ENCODE measurements at places on chromosomes 7 and 10. TPM values are rescaled to one million over a fixed set of nuclear protein-coding genes. Genes with fewer than 3 reads are reported as not detected.

DNA sequence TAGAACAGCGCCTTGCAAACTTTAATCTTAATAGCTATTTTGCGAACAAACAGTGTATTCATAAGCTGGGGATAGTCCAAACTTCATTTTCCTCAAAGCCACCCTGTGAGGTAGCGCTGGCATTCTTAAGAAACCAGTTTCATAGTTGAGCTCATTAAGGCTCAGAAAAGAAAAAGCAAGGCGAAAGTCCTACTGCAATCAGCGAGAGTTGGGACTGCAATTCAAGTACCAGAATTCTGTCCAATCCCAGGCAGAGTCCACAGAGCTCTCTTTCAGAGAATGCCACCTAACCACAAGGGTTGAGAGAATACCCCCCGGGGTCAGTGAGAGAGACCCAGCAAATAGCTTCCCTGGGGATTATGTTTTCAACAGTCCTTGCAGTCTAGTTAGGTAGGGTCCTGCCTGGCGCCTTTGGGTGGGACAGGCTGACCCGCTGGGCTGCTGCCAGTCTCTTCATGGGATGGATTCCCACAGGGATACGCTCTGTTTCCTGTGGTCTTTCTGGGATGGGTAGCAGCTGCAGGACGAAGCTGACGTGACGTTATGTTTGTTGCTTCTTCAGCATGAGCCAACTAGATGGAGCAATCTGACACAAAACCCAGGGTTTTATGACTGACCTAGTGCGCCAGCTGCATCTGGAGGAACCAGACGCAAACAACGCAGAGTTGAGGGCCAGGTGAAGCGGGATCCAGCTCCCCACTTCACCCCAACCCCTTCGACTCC, 16.0 kb downstream of the BMPER start:
- H3K4me3 ChIP-seq: no peak overlapping the region
- no peak overlapping the region for H3K27ac ChIP-seq
- no peaks in the 10 kb centered on the region for H3K27me3 ChIP-seq
- DNase-seq: no peak

GRCh38 chr10:101495324-101495925, 92.6 kb downstream of the POLL start:
- no peak overlapping the region for H3K27ac ChIP-seq
- no peak for DNase-seq
- no peaks in the 10 kb centered on the region for H3K36me3 ChIP-seq
- H3K27me3 ChIP-seq: no peaks in the 10 kb centered on the region

DNA sequence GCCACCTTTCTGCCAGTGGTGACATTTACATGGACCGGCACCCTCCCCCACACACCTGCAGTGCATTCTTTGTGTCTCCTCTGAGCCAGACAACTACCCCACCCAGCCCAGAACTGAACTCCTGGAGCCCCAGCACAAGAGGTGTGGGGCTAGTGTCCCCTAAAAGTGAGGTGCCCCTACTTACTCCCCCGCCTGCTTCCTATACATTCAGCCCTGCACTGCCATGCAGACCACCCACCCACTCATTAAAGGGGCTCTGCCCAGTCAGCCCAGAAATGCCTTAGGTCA, 1.9 kb downstream of the SAP25 start:
- no peak overlapping the region for H3K4me3 ChIP-seq
- peaks cover 24% of the 10 kb centered on the region for H3K36me3 ChIP-seq
- H3K4me1 ChIP-seq: peaks cover 48% of the 10 kb centered on the region
- H3K27me3 ChIP-seq: no peaks in the 10 kb centered on the region
- DNase-seq: no peak
- no peak overlapping the region for H3K27ac ChIP-seq

GRCh38 chr10:127375461-127375860, 173.6 kb upstream of the NPS start:
- no peaks in the 10 kb centered on the region for H3K27me3 ChIP-seq
- DNase-seq: no peak
- no peak overlapping the region for H3K4me3 ChIP-seq
- H3K4me1 ChIP-seq: no peaks in the 10 kb centered on the region
- H3K27ac ChIP-seq: no peak overlapping the region

DNA sequence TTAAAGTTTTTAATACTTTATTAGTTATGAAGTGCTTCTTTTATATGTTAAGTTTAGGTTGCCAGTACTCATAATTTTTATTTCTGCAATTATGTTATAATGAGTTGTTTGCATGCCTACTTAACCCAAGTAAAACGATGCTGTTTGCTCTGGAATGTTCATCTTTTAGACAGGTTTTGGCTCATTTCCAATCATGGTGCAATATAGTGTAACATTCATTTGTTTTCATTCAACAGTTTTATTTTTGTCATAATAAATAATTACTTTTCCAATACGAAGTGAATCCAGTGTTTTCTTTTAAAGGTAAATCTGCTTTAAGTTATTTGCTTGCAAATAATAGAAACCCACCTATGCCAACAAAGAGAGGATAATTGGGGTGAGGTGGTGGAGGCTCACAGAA, 22.1 kb downstream of the ARL5B start:
- no peaks in the 10 kb centered on the region for H3K27me3 ChIP-seq
- no peak overlapping the region for H3K4me3 ChIP-seq
- no peak for DNase-seq
- H3K4me1 ChIP-seq: no peaks in the 10 kb centered on the region

- H3K36me3 ChIP-seq: no peaks in the 10 kb centered on the region
- H3K4me3 ChIP-seq: no peak overlapping the region
- H3K27me3 ChIP-seq: no peaks in the 10 kb centered on the region
- no peaks in the 10 kb centered on the region for H3K4me1 ChIP-seq
Observed at GRCh38 chr7:118328505-118329211, 104.2 kb downstream of the ANKRD7 start.

- H3K36me3 ChIP-seq: no peaks in the 10 kb centered on the region
- no peak overlapping the region for H3K4me3 ChIP-seq
- no peaks in the 10 kb centered on the region for H3K4me1 ChIP-seq
- no peaks in the 10 kb centered on the region for H3K27me3 ChIP-seq
Observed at GRCh38 chr7:148185041-148185440, 405.5 kb upstream of the C7orf33 start.

DNA sequence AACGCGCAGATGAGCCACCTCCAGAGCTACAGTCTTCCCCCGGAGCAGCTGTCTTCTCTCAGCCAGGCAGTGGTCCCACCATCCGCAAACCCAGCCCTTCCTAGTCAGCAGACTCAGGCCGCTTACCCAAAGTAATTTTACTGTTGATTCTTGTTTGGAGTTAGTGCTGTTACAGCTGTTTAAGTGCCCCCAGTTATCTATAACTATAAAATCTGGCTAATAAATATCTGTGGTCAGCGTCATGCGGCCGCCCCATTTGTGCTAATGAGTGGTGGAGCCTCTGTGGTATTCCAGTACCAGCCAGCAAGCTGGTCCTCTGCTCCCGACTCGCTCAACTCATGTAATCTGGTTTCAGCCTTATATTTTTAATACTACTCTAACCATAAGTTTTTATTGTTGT, 43.2 kb upstream of the TMEM236 start:
- no peak overlapping the region for H3K4me3 ChIP-seq
- no peak for DNase-seq
- no peaks in the 10 kb centered on the region for H3K4me1 ChIP-seq
- no peak overlapping the region for H3K27ac ChIP-seq
- peaks cover 11% of the 10 kb centered on the region for H3K36me3 ChIP-seq
- no peaks in the 10 kb centered on the region for H3K27me3 ChIP-seq

The PLEKHS1 gene
- not detected for total RNA-seq

The INHBA gene
- not detected for total RNA-seq

All from esophagus squamous epithelium (tissue), 5 donors.